NCI-H1930 (cell line): ENCODE measurements at places on chromosomes 3 and 15.
A peak's percentile ranks its signal among the peaks of the same experiment; 100 is the strongest.

DNA sequence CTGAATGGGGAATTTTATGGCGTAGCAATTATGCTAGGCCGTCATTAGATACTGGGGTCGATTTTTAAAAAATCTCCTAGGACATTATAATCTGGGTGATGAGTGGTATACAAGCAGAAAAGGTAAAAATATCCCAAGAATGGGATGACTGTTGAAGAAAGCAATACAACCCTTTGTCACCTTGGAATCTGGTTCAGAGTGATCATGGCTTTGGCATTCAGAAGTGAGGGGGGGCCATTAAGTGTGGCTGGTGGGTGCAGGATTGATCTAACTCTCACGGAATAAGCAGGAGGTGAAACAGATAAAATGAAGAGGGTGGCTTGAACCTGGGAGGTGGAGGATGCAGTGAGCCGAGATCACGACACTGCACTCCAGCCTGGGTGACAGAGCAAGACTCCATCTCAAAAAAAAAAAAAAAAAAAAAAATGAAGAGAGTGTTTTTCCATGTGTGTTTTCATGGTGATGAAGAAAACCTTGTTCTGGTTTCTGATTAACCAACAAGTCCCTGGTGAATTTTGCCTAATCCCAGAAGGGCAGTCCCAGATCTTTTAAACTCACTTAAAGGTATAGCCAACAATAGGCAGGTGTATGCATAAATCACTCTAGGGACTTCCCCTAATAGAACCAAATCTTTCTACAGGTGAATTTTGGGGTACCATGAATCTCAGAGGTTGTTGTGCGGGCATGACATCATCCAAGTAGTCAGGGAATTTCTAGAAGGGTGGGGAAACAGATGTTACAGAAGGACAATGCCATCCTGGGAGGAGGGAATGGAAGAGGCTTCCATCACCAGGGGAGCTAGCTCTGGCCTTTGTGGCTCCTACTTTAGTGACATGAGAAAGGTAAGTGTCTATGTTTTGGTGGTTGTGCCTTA, 3.1 kb upstream of the RAD54L2 start:
- DNase-seq = no peak

GRCh38 chr15:94265009-94265408, 33.6 kb downstream of the MCTP2 start:
- DNase-seq = no peak

DNA sequence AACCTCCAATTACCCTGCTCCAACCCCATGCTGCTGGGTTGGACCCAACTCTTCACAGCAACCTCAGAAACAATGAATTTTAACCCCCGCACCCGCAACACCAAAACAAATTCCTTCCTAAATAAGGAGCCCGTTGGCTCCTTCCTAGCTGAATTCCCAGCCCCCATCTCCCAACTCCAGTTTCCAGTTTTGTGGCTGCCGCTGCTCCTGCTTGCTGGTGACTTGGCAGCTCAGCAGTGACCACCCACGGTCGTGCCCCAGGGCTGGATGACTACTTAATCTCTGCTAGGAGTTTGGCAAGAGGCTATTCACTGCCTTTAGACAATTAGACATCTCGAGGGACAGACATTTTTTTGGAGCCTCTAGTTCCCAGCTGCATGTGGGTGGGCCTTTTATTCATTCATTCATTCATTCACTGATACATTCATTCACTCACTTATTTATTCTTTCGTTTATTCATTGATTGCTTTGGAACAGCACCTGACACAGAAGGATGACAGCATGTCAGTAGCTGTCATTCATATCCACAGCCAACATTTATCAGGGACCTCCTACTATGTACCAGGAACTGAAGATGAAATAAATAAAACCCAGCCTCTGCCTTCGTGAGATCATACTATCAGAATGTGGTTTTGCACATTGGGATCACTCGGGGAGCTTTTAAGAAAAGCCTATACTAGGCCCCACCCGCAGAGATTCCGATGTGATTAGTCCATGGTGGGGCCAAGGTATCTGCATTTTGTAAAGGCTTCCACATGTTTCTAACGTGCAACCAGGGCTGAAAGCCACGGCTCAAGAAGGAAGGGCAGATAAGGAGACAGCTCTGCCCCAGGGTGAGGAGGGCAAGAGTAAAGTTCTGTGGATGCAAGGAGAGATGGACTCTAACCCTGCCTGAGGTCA, 256.5 kb downstream of the SHQ1 start:
- DNase-seq = no peak

GRCh38 chr3:149771652-149772271, 19.5 kb upstream of the COMMD2 start:
- peak; percentile 6 for DNase-seq

DNA sequence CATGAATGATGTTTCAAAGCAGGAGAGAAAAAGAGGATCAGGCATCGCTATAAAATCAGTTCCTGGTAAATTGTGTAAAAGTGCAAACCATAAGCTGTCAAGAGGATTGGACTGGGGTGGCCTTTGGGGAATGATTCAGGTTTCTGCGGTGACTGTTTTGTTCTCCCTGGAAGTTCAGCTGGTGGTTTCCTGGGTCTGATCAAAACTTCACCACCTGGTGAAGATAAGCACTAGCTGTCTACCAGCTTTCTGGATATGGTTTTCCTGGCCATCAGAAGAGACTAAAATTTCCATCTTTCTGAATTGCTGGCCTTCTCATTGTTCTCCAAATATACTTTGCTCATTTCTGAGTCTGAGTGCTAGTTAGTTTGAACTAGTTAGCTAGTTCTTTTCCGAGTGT, 2.7 kb upstream of the NANOGP8 start:
- DNase-seq = no peak

GRCh38 chr15:90801803-90802202, 66.6 kb upstream of the FURIN start:
- no peak for DNase-seq

DNA sequence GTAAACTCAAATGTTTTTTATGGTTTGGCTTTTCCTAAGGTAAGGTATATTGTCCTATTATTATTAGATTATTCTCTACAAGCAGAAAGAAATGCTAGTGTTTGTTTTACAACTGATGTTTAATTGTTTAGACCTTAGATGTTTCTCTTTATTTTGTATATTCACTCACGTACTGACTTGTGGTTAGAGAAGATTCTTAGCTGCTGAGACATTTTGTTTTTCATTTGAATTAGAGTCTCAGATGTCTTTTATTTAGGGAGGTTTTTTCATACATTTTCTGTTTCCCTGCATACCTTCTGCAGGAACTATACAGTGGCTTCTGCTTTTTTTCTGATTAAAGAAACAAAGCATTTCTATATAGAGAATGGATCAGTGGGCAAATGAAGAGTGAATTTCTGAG, 110.9 kb downstream of the MYRIP start:
- DNase-seq = no peak

DNA sequence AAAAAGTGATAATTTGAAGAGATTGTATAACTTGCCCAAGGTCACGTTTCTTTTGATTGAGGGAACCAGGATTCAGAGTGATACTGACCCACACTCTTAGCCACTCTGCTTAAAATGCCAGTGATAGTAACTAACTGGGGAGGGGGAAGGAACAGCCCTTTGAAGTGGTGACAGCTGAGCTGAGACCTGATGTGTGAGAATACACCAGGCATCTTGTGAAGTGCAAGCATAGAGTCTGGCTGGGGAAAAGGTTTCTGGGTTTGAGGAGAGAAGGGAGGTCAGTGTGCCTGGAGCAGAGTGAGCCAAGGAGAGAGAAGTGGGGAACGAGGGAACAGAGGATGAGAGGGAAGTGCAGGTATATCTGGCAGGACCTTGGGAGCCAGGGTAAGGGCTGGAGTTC, 35.4 kb upstream of the SCAANT1 start:
- DNase-seq = no peak

DNA sequence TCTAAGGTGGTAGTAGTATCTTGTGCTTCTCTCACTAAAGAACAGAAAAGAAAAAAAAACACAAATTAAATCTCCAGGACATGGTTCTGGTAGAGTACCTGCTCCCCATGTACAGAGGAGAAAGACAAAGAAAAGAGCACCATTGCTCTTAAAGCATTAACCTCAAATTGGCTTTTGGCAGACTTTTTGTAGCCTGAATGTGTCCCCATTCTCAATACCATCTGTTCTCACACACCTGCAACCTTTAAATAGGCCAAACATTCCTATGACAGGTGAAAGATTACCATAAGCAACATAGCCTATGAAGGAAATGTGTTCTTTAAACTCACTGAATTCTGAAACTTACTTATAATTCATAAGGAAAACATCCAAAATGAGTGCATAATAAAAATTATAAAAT, 68.0 kb downstream of the TIPARP start:
- no peak for DNase-seq
